Cortex of kidney (tissue), 1 donor: ENCODE measurements at places on chromosomes 1 and 21.

- DNase-seq, result no peak
These were observed 8.2 kb upstream of the NUAK2 start for GRCh38 chr1:205329719-205330118.

DNA sequence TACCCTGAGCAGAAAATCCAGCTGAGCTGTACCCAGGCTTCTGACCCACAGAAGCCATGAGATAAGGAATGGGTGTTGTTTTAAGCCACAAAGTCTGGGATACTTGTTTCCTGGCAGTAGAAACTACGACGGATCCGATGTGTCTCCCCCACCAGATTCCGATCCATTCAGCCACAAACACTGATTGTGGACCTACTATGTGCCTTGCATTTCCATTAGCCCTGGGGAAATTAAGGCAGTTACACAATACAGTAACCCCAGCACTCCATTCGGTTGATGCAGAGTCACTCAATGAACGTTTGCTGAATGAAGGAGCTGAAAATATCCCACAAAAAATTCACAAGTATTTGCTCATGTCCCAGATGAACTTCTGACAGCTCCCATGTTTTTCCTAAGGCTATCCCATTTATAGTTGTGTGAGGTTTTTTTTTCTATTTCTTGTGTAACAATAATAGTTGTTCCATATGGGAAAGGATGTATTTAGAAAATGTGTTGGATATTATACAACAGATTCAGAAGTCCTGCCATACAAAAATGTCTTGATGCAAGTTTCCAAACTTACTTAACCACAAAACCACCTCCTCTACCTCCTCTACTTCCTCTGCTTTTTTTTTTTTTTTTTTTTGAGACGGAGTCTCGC, 29.6 kb upstream of the KAZN start:
- no peak for DNase-seq

- DNase-seq, result no peak
These were observed 19.5 kb downstream of the TSPAN2 start for GRCh38 chr1:115069659-115070308.

DNA sequence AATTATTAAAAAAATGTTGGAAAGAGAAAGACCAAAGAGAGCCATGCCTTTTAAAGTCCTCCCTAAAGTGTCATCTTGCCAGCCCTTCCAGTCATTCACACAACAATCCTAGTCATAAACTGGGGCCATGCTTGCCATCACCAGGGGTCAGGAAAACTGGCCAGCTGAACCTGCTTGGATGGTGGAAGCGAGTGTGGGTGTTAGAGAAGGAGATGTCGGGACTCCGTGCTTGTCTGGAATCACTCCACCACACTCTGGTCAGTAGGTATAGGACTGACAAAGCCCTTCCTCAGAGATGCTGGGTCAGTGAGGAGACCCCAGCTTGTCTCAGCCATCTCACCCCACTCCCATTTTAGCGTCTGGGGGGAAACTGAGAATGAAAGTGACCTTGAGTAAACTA, 3.3 kb upstream of the HAPLN2 start:
- no peak for DNase-seq

DNA sequence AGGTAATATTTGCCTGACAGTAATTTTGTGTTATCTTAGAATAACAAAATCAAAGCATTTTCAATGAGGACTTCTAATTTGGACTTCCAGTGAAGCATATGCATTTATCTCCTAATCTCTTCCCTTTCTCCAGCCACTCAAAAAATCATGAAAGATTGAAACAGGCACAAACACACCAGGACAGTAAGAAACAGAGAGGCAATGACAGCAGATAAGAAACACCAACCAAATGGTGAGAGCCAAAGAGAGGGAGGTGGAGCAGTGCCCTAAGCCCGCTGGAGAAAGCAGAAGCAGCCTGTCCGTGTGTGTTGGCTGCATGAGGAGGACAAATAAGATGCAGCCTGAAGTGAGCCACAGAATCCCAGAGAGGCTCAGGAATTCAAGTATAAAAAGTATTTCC, 39.0 kb downstream of the SLC44A3 start:
- no peak for DNase-seq

DNA sequence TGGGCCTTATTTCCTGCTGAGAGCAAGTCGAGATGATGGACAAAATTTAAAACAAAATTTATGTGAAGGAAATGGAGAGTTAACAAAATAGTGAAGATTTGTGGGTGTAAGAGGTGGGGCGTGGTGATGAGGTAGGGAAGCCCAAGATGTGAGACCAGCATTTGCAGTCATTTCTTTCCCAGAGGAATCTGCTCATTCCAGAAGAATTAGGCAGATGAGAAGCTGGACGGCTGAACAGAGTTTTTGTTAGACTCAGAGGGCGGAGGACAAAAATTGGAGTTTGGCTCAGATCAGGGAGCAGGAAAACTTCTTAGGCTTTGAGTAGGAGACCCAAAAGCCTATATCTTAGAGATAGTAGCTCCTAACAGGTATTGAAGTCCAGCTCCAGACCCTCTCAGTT, 65.3 kb downstream of the CAMTA1 start:
- DNase-seq, result no peak

DNA sequence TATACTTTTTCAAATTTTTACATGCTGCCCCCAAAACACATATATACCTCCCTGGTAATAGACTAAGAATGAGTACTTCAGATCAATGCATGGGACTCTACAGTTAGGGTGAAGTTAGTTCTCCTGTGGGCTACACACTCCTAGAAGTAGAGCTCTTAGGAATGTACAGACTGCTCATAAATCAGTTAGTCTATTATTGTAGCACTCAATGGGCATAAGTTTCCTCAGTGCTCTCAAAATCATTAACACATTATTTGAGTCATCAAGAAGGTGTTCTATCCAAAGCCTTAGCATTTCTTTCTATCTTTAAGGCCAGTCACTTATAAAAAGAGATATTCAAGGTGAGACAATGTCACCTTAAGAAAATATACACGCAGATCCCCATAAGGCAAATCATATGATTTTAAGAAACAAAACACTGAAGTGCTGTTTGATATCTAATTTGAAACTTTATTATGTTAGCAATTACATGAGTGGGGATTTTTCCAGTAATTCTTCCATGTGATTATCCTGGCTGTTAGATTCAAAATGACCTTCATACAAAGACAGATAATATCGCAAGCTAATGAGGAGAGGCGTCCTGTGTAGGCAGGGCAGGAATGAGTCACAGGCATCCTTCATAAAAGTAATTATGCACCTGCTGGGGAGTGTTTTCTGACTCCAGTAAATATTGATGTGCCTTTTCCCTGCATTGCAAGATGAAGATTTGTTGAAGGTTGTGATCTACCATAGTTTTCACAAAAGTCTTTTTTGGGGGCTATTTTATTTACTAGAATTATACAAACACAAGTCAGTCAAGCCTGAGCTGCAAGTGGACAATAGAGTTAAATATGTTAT, 167.2 kb upstream of the ATP1B1 start:
- DNase-seq, result no peak

- no peak for DNase-seq
These were observed 39.4 kb downstream of the RCSD1 start for GRCh38 chr1:167669209-167670124.

DNA sequence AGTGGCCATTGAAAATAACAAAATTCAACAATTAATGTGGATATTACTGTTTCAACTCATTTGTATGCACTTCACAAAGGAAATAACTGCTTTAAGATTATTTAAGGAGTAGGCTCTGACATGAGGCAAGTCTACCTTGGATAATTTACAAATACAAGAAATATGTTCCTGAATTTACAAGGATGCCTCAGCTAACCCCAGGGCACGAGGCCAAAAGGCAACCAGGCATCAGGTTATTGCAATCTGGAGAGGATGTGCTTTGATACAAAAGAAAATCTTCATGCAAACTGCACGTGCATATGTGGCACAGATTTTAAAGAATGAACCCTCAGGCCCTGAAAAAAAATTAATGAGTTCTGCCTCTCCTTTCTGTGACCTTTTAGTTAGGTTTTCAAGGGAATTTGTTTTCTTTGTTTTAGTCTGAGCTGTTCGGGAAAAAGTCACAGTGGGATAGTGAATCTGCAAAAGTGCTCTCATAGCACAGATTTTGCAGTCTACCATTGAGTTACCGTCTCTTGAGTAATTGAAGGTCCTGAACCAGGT, 1304.2 kb upstream of the ADGRL4 start:
- no peak for DNase-seq

DNA sequence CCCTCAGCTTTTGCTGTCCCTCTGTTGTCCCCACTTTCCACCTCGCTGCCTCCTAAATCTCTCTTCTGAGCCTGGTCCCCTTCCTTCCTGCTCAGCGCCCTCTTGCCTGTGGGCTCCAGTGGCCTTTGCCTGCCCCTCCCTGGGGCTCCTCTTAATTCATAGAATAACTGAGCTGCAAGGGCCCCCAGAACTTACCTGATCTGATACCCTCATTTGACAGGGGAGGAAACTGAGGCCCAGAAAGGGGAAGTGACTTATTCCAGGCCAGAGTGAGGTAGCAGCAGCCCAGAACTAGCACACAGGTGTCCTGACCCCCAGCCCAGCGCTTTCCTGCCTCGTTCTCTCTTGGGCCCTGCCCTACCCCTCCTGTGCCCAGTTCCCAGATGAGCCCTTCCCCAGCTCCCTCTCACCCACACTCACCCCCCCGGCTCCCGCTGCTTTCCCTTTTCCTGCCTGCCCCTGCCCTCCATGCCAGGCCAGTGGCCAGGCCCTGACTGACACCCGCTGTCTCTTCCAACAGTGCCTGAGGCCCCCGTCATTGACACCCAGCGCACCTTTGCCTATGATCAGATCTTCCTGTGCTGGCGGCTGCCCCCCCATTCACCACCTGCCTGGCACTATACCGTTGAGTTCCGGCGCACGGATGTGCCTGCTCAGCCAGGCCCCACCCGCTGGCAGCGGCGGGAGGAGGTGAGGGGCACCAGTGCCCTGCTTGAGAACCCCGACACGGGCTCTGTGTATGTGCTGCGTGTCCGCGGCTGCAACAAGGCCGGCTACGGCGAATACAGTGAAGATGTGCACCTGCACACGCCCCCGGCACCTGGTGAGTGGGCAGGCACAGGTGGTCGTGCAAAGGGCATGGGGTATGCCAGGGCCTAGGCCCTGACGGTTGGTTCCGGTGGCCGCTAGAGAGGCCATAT, 5.7 kb downstream of the TRIM46 start:
- no peak for DNase-seq

DNA sequence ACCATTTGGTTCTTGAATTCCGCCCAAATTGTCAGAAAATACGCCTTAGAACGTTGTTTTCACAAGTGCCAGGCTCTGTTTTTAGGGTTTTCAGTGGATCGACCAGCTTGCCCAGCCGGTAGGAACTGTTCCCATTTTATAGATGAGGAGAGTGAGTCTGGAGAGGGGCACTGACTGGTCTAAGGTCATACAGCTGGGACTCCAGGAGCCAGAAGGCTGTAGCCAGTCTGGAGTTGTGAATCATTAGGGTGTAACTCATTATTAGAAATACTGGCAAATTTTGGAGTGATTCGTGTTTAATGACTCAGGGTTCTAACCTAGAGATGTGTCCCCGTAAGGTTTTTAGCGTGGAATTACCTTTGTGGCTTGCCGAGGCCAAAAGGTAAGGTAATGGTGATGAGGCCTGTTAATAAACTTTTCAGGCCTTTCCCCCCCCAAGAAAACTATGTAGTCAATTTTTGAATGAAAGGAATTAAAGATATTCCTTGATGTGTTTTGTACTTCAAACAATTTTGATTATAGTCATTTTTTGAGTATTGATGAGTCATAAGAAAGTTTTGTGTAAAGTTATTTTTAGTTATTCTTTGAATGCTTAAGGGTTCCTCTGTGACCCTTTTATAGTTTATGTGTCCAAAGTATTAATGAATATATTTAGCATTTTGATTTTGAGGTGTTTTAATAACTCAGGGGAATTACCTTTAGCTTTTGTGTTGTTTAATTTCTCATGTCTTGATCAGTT, 2.1 kb downstream of the DYRK1A start:
- no peak for DNase-seq

DNA sequence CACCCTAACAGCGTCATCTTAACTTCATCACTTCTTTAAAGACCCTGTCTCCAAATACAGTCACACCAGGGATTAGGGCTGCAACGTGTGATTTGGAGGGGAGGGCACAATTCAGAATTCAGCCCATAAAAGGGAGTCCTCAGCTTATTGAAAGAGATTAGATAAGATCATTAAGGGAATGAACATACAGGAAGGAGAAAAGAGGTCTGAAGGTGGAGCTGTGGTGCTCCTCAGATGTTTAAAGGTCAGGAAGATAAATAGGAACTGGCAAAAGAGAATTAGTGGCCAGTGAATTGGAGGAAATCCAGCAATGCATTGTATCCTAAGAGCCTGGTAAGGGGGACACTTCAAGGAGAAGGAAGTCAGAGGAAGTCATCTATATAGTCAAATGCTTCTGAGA, 113.5 kb downstream of the PROX1 start:
- DNase-seq, result no peak

GRCh38 chr1:202038688-202039346, 28.4 kb downstream of the ELF3 start:
- no peak for DNase-seq

GRCh38 chr1:215003686-215004085, 78.9 kb upstream of the KCNK2 start:
- no peak for DNase-seq

DNA sequence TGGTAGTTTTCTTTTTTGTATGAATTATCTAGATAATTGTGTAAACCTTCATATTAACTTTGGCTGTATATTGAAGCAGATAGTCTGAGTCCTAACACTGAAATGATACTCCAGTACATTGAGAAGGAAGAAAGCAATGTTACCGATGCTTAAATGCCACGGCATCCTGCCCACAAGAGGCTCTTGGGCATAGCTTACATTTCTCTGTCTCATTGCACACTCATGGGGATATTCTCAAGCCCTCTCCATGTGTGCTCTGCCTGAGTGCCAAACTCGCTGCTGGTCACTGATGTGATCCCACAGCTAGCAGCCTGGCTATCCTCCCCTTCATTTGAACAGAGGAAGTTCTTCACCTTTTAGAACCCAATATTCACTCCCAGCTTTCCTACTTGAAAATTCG, 179.4 kb downstream of the TGFB2 start:
- DNase-seq, result no peak

DNA sequence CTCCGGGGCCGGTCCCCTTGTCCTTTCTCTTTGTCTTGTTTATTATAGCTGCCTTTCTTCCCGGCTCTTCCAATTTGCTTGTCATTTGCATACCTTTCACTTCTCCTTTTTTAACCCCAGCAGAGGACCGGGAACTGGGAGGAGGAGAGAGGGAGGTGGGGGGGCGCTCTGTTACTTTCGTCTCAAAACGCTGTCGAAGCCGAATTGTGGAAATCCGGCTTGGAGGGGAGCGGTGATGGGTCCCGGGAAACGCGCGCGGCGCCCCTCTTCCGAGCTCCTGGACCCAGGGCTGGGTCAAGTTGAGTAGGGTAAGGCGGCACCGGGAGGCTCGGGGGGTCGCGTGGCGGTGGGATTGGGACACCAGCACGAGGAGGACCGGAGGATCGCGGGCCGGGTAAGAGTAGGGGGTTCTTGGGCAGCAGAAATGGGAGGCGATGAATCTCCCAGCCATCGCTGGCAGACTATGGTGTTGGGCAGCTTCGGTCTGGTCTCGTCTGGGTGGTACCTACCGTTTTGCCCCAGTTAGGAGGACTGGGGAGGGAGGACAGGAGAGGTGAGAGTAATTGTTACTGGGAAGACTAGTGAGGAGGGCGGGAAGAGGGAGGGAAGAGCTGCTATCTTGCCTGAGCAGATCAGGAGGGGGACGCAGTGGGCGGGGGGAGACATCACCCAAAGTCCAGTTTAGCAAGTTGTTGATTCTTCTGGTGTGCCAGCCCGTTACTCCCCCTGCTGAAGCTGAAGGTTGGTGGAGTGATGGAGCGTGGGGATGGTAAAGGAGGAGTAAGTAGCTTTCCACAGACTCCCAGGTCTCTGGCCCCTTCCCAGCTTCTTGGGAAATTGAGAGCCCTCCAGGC, 1.5 kb downstream of the PROX1 start:
- no peak for DNase-seq
